A673 (cell line): ENCODE measurements at places on chromosomes 11 and 22.
A peak's percentile ranks its signal among the peaks of the same experiment; 100 is the strongest.

GRCh38 chr11:74084796-74085541 lies 76.1 kb upstream of the UCP3 start:
- DNase-seq: no peak

GRCh38 chr11:63536669-63537292 lies at the start of gene PLAAT4:
Gene PLAAT4 (plus strand): TSS chr11:63536808. CDS start chr11:63536869, 61 bp downstream.
- peak; percentile 18 for DNase-seq

- DNase-seq: peak; percentile 69
Measured at GRCh38 chr11:11980841-11981308, 27.6 kb downstream of the DKK3 start.

GRCh38 chr11:125960771-125961170 lies 14.9 kb downstream of the VSIG10L2 start:
- no peak for DNase-seq

DNA sequence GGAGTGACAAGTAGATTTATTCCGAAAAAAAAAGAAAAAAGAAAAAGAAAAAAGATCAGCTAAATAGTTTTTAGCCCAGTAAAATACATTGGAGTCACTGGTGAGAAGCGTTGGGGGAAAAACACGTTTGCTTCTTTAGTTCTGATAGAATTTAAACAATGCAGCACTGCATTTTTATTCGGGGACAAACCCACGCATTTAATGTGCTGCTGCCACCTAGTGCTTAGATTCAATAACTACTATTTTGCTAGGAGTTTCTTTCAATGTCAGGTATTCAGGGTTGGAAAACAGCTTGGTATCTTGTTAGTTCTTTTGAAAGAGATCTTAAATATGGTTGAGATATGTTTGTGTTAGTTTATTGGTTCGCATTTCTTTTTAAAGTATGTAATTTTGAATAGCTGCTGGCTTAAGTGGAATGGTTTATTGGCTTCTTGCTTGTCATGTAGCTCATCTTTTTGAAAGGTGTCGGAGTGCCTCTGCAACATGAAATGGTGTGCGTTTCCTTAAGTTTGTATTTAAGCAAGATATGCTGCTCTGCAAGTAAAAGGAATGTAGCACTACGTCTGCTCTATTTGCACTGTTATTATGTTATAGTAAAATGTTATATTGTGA lies 41.9 kb downstream of the SVIP start:
- DNase-seq: peak; percentile 66

DNA sequence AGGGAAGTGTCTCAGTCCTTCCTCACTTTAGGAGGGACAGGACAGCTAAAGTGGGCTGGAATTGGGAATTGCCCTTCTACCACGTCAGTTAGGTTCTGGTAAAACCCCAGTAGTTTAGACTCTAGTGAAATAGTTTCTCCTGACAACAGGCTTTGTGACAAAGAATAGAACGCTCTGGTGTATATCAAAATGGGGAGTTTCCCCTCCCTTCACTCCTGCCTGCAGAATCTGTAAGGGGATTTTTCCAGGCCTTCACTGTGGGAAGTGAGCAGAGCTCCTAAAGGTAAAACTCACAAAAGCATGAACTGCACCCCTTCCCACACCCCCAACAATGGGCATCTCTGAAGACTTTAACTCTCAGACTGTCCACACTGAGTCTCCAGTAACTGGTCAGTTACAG lies 460.9 kb upstream of the LRRC4C start:
- DNase-seq: no peak

DNA sequence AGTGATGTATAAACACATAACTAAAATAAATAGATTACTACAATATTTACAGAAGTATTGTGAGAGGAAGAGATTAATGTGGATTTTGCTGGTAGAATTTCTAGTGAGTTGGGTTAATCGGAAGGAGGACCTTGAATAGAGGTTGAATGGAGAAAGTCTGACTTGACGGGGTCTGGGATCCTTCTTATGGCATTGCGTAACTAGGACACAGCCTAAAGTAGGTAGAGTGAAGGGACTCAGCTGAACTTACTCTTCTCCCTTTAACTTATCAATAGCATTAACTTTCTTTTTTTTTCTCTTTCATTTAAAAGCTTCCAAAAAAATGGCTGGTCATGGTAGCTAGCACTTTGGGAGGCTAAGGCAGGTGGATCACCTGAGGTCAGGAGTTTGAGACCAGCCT lies 139.2 kb downstream of the HIPK3 start:
- DNase-seq: no peak

GRCh38 chr11:124700028-124700427 lies 26.3 kb downstream of the SPA17 start:
- DNase-seq: no peak

DNA sequence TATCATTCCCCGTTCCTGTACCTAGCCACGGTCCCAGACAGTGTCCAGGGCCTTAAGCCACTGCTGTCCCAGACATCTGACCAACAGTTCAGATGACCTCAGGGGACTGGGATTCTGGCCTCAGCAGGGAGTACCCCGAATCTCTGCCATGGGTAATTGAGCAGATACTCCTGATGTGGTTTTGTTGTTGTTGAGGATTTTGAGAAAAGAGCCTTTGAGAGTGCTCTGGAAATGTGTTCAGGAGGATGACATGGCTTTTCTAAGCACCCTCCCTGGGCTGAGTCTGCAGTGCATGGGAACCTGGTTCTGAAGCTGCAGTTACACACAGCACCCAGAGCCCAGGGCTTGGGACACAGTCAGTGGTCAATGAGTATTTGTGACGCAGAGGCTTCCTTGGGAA lies 30.4 kb downstream of the ADAMTS15 start:
- DNase-seq: no peak
